ENCODE measurements at places on chromosomes 2 and 18.

DNA sequence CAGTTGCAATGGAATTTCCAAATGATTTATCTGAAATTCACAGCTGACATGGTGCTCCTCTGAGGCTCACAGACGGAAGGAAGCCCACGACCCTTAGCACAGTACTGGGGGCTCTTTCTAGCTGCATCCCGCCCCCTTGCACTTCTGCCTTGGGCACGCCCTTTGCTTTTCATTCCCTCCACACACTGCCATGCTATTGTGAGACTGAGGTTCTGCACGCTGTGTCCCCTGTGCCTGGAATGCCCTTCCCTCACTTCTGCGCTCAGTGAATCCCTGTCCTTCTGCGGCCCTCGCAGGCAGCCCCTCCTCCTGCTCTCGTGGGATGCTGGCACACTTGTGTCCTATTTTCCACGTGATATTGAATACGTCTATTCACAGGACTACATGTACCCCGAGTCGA lies 135.4 kb upstream of the TTC39C start:
- DNase-seq = no peak

GRCh38 chr18:6004683-6005082 lies 109.4 kb upstream of the TMEM200C start:
- no peak for DNase-seq

DNA sequence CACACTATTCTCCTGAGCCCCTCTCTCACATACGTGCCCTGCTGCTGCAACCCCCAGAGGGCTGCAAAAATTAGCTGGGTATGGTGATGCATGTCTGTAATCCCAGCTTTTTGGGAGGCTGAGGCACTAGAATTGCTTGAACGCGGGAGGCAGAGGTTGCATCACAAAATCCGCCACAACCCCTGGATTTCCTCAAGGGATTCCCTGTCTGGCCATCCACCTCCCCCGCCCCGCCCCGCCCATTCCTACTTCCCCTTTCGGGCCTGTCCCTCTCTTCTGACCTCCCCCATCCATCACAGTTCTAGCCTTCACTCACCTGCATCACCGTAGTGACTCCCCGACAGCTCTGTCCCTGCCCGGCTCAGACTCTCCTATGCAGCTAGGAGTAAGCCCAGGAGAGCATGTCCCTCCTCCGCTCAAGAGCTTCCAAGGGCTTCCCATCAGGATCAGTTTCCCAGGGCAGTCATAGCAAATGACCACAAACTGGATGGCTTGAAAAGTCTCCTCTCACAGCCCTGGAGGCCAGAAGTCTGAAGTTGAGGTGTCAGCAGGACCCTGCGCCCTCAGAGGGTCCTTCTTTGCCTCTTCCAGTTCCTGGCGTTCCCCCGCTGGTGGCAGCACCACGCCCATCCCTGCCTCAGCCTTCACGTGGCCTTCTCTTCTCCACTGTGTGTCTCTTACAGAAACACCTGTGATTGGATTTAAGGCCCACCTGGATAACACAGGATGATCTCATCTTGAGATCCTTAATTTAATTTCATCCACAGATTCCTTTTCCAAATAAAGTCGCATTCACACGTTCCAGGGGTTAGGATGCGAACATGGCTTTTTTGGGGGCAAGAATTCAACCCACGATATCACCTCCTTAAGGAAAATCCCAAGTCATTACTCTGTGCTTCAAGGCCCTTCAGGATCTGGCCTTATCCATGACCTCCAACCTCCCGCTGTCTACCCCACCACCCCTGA lies 58.5 kb downstream of the HS1BP3 start:
- no peak for DNase-seq

DNA sequence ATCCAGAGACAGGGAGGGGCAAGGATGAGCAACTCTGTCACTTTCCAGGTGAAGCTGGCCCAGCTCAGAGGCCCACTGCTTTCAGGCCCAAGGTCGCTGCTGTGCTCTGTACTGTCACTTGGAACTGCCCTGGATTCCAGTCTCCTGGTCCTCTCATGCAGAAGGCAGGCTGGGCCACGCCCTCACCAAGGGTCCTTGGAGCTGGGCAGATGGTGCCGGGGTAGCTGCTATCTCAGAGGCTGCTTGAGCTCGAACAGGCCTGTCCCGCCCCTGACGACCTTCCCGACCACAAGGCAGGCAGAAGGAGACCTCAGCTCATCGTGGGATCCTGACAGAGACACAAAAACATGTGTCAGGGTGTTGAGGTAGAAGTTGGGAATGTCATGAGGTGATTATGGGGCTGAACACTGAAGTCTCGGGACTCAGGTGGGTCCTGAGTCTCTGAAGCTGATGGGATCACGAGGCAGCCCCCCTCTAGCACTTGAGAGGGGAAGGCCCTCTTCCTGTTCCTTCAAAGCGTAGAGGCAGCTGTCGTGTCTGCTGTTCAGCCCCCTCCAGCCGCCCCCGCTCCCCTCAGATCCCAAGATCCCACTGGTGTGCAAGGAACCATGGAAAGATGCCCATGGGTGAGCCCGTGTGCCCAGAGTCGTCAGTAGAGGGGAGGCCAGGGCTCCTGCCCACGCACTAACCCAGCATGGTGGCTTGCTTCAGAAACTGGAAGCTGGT lies 78.3 kb downstream of the POLR1A start:
- DNase-seq = no peak

GRCh38 chr2:104762031-104762430 lies 91.9 kb upstream of the POU3F3 start:
- no peak for DNase-seq

- no peak for DNase-seq
These were observed 74.6 kb upstream of the FAM117B start for GRCh38 chr2:202560200-202560599.

Data from stromal cell of bone marrow (primary cell).